ENCODE measurements at places on chromosomes 3 and 15.

- DNase-seq: no peak
Observed at GRCh38 chr15:80920271-80920699, 69.3 kb downstream of the MESD start.

- no peak for DNase-seq
Observed at GRCh38 chr3:14441920-14442300, 39.5 kb downstream of the SLC6A6 start.

GRCh38 chr3:177353140-177353539, 155.9 kb upstream of the TBL1XR1 start:
- no peak for DNase-seq

GRCh38 chr3:186318135-186318534, 43.9 kb downstream of the DGKG start:
- DNase-seq: no peak

- no peak for DNase-seq
Observed at GRCh38 chr3:68136411-68136810, 482.0 kb upstream of the SUCLG2 start.

GRCh38 chr3:179454887-179455286, 3.6 kb upstream of the GNB4 start:
- no peak for DNase-seq

- no peak for DNase-seq
Observed at GRCh38 chr3:195458316-195458717, 15.5 kb upstream of the ACAP2 start.

DNA sequence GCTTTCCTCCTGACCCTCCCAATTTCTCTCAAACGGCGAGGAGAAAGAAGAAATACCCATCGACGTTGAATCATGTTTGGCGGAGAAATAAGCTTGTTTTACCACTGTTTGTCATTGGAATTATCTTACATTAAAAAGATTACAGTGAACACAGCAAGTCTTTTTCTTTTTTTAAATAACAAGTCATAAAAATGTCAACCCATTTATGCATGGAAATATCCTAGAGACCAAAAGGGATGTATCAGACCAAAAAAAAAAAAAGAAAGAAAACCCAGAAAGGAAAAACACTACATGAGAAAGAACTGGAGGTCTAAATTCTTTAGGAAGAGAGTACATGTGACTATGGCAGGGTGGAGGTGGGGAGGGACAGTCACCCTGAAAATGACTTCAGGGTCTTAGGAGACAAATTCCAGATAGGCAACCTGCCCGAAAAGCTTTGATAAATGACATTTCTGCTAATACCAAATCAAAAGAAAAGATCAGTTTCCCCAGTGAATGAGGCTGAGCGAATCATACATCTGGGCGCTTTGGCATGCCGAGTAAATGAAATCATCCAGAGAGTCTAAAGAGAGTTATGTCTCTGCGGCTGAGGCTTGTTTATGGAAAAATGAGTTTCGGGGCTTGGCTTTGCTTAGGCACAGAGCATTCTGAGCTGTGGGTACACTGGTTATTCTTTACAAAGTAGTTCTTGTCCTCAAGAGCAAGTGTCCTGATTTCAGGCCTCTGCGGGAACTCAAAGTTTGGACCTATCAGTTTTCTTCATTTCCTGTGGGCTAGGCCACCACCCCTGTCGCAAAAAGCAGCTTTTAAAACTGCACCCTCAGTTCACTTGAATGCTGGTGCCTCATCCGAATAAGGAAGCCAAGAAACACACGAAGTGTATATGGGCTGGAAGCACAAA, 110.1 kb upstream of the TGFBR2 start:
- no peak for DNase-seq

GRCh38 chr3:177744873-177745606, 547.8 kb upstream of the TBL1XR1 start:
- DNase-seq: no peak

GRCh38 chr3:49500205-49500731, 30.2 kb downstream of the DAG1 start:
- DNase-seq: no peak

- DNase-seq: no peak
Observed at GRCh38 chr3:62981962-62982361, 106.7 kb upstream of the CADPS start.

DNA sequence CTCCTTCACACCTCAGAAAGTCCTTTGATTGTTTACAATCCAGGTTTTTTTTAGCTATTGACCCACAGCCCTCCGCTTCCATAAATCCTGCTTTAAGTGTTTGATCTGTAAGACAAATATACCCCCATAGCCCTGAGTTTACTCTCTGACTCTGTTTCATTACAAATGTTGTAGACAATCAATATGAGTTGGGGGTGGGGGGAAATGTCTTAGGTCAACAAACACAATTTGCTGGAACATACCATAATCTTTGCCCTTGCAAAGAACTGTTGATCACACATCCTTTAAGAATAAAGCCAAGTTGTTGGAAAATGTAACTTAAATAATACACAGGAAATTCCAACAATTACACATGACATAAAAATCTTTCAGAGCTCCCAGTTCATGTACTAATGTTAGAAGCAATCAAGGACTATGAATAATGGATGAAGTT, 301.8 kb upstream of the SEMA6D start:
- no peak for DNase-seq

DNA sequence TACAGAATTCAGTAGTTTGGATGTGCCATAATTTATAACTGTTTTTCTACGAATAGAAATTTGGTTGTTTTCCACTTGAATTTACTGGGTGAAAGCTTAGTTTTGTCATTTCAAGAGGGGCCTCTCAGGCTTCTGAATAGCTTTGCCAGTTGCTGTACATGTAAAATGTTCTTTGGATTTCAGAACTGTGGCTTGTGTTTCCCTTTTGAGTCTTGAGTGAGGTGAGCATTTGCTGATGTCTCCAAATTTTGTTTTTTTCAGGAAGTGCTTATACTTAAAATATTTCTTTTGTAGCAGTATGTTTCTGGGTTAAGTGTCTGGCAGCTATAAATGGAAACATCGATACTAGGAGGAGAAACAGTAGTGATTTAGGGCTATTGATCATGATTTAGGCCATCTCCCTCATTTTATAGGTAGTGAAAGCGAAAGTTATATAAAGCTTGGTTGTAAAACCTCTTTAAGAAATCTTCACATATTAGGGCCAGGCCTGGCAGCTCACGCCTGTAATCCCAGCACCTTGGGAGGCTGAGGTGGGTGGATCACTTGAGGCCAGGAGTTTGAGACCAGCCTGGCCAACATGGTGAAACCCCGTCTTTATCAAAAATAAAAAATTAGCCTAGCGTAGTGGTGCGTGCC, 9.2 kb upstream of the TRAK1 start:
- no peak for DNase-seq

- no peak for DNase-seq
Observed at GRCh38 chr15:42736178-42736792, 643 bp downstream of the CDAN1 start.

DNA sequence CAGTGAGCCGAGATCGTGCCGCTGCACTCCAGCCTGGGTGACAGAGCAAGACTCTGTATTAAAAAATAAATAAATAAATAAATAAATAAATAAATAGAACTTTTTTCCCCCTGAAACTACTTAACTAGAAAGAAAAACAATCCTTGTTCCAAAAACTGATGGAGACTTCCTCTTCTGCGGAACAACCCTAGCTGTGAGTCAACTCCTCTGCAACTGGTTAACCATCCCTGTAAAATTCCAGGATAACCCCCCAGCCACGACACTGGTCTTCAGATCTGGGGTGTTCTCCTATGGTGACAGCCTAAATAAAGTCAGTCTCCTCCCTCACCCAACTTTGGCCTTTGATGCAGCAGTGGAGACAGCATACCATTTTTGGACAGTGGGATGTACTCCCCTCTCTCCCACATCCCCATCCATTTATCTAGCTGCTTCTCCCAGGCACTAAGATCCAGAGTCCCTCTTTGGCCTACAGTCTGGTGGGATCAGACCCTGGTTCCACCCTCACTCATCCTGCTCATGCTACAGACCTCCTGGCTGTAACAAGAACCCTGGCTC, 352.6 kb downstream of the OCA2 start:
- no peak for DNase-seq

- DNase-seq: no peak
Observed at GRCh38 chr3:46135475-46135874, 72.6 kb downstream of the CCR1 start.

DNA sequence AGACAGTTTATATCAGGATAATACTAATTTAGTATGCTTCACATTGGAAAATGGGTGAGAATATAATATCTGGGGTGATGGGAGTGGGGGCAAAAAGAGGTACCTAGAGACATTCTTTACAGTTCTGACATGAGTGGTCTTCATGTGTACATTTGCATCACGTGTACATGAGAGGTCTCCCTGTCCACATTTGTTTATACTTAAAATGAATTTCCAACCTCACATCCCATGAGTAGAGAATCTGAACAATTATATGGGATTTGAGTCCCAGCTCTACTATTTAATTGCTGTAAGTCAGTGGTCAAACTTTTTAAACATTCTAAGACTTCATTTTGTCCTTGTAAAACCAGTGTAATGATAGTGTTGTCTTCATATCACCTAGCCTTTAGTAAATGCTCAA, 408.4 kb downstream of the NAALADL2 start:
- no peak for DNase-seq

GRCh38 chr15:25067725-25068309, 113.0 kb downstream of the SNRPN start:
- DNase-seq: no peak

GRCh38 chr15:83155942-83156341, 48.5 kb downstream of the TM6SF1 start:
- no peak for DNase-seq

DNA sequence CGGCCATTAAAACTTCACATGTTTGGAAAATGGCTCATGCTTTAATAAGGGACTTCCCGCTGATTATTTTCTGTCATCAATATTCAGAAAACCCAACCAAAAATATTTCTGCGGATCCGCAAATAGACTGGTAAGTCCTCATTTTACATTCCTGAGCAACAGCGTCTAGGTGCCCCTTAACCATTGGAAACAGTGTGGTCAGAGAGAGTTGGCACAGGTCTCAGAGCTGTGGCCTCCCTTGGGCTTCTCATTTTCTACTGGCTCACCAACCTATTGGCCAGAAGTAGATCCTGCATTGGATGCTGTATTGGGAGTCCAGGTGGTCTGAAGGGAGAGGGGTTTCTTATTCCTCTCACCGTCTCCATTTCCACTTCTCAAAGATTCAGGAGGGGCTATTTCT, 348.1 kb upstream of the DCBLD2 start:
- no peak for DNase-seq
